ENCODE measurements at places on chromosomes 4 and X.

DNA sequence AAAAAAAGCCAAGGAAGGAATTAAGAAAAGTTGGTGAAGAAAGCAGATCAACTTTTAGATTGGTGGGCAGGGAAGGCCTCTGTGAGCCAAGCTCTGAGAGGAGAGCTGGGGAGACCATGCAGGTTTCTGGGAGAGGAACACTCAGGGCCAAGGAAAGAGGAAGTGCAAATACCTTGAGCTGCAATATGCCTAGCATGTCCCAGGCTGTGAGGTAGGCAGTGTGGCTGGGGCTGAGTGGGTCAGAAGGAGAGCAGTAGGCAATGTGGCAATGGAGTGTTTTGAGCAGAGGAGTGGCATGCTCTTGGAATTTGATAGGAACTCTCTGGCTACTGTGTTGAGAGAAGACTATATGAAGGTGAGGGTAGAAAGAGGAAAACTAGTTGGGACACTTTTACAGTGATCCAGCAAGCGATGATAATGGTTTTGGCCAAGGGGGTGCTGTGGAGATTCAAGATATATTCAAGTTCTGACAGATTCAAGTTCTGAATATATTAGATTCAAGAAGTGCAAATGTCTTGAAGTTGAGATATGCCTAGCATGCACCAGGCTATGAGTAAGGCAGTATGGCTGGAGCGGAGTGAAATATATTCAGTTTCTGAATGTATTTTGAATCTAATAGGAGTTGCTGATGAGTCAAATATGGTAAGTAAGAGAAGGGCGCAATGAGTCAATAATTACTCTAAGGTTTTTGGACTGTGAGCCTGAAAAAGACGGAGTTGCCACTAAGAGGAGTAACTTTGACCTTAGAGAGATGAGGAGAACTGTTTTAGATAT, 172.5 kb downstream of the CAMK2D start:
- DNase-seq: no peak

- DNase-seq: no peak
Observed at GRCh38 chr4:55609393-55609866, 17.4 kb upstream of the PDCL2 start.

GRCh38 chr4:37879365-37879764, 11.5 kb upstream of the TBC1D1 start:
- no peak for DNase-seq

- no peak for DNase-seq
Observed at GRCh38 chrX:17036171-17036961, 89.9 kb downstream of the REPS2 start.

DNA sequence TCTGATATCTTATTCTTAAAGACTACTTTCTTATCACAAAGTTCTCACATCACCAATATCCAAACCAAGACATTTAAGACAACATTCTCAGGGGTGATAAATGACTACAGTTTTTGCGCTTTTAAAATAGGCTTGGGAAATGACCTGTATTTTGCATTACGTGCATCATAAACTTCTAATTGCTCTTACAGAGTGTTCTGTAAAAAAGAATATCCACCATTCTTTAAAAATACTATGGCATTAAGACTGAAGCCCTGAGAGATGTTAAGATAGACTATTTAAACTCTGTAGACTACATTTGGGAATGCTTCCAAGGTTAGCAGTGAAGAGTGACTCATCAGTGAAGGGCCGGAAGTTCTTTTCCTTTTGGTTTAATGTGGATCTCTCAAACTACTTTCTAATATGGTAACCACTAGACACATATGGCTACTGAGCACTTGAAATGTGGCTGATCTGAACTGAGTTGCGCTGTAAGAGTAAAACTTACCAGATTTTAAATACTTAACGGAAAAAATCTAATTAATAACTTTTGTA, 518.8 kb upstream of the FTHL17 start:
- no peak for DNase-seq

DNA sequence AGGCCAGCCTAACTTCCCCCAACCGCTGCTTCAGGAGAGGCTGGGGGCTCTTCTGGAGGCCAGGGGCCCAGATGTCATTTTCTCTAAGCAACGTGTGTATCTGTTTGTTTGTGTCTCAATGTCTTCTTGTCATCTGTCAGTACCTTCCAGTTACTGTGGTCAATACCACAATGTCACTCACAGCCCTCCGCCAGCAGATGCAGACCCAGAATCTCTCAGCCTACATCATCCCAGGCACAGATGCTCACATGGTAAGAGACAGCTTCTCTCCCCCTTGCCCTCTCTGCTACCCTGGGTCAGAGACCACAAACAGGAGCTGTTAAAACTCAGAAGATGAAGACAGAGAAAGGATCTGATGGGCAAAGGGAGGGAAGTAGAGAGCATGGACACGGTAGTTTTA, 5.0 kb downstream of the XPNPEP2 start:
- DNase-seq: no peak

- DNase-seq: no peak
Observed at GRCh38 chr4:57370691-57371090, 260.5 kb upstream of the IGFBP7 start.

- peak; percentile 83 for DNase-seq
Observed at GRCh38 chr4:150164956-150165629, 86.8 kb downstream of the DCLK2 start.

GRCh38 chrX:107542500-107542899, 85.8 kb upstream of the PRPS1 start:
- no peak for DNase-seq

- DNase-seq: no peak
Observed at GRCh38 chrX:107729558-107730297, 45.9 kb downstream of the TSC22D3 start.

GRCh38 chr4:124590480-124590879, 122.1 kb downstream of the ANKRD50 start:
- no peak for DNase-seq

- no peak for DNase-seq
Observed at GRCh38 chrX:63764946-63765345, 20.1 kb downstream of the ARHGEF9 start.

DNA sequence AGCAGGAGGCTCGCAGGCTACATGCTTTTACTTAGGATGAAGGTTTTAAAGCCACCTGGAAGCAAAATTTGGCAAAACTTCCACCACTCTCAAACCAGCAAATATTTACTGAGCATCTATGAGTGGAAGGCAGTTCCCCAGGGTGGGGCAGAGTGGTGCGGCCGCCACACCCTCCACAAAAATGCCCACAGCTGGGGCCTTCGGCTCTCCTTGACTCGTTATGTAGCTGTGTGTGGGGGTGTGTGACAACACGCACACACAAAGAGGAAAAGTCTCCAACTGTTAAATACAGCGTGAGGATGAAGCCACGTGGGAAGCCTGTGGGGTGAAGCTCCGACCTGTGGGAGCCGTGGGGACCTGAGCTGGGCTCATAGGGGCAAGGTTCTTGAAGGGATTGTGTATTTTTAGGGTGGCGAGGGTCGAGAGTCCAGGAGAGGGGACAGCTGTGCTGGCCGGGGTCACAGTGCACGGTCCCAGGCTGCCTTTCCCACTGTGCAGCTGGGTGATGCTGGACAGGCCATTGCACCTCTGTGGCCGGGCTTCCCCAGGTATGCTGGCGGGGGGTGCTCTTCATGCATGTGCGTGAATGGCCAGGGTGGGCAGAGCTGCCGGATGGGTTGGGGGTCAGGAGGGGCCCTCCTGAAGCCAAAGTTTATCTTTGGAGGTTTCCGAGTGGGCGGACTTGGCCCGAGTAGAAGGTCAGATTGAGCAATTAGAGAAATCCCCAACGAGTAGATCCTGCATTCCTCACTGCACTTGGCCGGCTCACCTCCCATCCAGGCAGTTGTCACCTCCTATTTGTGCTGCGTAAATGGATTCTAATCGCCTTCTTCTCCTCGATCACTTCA, 25.4 kb downstream of the SORCS2 start:
- no peak for DNase-seq

- DNase-seq: no peak
Observed at GRCh38 chr4:92090887-92091286, 212.9 kb upstream of the GRID2 start.

- no peak for DNase-seq
Observed at GRCh38 chrX:42028109-42028508, 104.8 kb upstream of the CASK start.

- no peak for DNase-seq
Observed at GRCh38 chr4:116346750-116347149, 738.6 kb downstream of the TRAM1L1 start.

DNA sequence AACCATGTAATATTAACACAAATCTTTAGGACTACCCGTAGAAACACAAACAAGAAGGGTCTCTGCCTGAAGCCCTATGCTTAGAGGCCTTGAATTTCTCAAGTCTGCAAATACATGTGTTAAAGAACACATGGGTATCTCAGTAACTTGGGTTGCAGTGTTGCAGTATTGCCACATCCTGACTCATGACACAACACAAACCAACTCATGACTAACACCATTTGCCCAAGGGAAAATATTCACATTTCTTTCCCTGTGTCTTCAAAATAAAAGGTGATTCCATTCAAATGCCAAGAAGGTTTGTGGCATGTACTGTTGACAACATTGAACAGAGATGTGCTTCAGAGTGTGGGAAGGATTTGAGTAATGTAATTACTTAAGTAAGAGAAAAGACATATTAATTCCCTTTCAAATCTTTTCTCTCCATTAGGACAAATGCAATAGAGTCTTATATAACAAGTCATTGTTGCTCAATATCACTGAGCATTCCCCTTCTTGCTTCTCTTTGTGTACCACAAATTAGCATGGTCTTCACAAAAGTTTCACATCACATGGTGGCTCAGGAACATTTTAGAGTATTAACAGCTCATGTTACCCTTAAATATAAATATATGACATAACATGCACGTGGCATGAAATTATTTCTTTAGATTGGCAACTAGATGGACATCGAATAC, 487.1 kb downstream of the STPG2 start:
- DNase-seq: no peak

DNA sequence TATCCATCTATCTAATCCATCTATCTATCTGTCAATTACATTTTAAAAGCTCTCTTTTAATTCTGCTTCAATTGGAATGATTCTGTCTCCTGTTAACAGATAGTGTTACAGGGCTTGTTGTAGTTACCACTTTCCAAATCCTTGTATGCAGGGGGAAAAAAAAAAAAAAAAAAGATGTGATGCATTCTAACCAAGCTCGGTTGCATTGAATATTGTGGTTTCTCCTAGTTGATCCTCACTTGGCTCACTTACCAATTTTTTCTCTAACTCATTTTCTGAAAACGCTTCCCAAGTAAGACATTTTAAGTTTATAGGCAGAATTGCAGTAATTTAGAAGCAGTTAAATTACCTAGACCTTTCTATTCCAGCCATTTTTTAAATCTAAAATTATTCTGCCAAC, 327.9 kb upstream of the PITX2 start:
- no peak for DNase-seq

DNA sequence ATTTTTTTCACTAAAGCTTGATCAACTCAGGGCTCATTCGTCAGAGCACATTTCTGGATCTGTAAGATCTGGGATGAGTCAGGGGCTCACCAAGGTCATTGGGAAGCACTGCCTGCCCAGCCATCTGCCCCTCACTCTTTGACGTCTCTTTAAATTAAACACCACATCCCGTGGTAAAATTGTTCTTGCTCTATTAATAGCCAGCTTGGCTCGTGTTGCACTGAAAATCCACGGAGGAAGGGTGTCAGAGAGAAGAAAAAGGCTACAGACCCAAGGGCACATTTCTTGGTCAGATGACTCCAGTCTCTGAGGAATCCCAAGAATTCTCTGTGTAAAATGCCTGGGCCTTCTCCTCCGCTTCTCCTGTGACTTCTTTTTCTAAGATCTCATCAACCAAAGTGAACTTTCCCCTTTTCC, 45.7 kb upstream of the GATB start:
- no peak for DNase-seq

DNA sequence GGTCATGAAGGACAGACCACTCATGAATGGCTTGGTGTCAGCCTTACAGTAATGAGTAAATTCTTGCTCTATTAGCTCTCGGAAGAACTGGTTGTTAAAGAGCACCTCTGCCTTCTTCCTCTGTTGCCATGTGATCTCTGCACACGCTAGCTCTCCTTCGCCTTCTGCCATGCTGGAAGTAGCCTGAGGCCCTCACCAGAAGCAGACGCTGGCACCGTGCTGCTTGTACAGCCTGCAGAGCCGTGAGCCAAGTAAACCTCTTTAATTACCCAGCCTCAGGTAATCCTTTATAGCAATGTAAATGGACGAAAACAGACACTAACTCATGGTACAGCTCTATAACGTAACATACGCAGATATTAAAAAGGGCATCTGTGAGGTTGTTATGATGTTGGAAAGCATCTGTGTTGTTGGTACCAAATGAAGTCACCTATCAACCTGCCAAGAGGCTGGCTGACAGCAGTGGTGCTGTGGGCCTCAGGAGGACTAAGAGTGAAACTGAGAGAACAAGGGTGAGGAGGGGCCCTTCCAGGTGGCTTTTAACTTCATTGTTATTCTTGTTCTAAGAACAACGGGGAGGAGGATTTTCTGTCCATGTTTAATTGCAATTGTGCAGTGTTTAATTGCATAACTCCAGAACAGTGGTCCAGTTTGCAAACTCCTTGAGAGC, 69.2 kb downstream of the CRMP1 start:
- DNase-seq: no peak

GRCh38 chr4:8740666-8741395, 130.8 kb downstream of the HMX1 start:
- no peak for DNase-seq

DNA sequence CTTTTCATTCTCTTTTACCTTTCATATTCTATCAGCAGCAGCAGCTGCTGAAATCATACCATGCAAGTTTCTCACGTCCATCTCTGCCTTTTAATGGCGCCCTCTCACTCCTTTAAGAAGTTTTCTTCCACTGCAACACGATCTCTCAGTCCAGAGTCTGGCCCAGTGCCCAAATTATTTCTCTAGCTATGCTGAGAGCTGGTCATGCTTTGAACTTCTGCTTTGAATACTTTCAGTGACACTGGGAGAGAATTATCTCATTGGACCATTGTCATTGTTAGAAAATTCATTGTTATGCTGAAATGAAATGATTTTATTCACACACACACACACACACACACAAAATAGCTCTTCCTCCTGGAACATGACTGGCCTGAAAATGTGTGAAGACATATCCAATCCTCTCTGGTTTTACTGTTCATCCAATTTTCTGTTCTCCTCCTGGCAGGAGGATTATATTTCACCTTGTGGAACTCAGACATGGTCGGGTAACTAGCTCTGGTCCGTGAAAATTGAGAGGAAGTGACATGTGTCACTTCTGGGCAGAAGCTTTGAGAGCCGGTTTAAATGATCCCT, 1.3 kb upstream of the PDHA1 start:
- no peak for DNase-seq

DNA sequence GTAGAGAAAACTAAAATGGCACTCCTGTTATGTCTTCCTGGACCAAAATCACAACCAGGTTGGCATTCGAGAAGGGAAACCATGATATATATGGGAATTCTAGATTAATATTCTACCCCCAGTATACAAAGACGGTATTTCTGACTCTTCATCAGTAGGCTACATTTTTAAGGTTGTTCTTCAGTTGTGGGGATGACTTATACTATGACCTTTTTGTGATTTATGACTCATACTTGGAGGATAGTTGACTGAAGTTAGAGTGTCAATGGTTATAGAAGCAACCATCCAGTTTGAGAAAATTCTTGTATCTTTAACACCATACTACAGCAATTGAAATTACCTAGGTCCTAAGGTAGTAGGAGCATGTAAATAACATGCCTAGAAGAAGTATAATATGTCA, 49.8 kb upstream of the CYSLTR1 start:
- DNase-seq: no peak

- no peak for DNase-seq
Observed at GRCh38 chrX:1750267-1750666, 135.4 kb downstream of the ASMT start.
